Activated CD4-positive, alpha-beta T cell treated with anti-CD3 and anti-CD28 coated beads for 4 hours (primary cell): ENCODE measurements at places on chromosomes 3 and 15.

GRCh38 chr15:52440414-52440813 is 88.3 kb downstream of the MYO5A start:
- DNase-seq = peak; percentile 24

GRCh38 chr15:78996894-78997275 is 52.0 kb upstream of the CTSH start:
- DNase-seq = no peak

- no peak for DNase-seq
These were observed 27.5 kb upstream of the FAM81A start for GRCh38 chr15:59410391-59410896.

GRCh38 chr15:37220949-37221670 is 120.8 kb upstream of the MEIS2 start:
- no peak for DNase-seq

GRCh38 chr3:72158639-72159326 is 373.8 kb upstream of the PROK2 start:
- DNase-seq = no peak
